ENCODE measurements at places on chromosomes 7 and 10.
A peak's percentile ranks its signal among the peaks of the same experiment; 100 is the strongest.

DNA sequence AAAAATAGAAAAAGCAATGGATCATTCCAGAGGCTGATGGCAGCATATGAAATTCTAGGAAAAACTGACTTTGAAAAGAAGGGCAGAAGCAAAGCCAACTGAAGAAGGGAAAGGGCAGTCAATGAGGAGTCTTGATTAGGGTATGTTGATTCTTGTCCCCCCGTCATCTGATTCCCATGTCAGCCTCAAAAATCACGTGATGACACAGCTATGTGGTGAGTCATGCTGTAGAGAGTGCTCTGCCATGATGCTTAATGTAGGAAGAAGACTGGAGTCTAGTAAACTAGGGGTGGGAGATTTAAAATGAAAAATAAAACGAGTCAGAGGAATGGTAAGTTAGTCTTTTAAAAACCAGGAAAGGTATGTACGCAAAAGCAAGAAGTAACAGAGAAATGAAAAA, 3.9 kb upstream of the POU6F2 start:
- no peak for DNase-seq

DNA sequence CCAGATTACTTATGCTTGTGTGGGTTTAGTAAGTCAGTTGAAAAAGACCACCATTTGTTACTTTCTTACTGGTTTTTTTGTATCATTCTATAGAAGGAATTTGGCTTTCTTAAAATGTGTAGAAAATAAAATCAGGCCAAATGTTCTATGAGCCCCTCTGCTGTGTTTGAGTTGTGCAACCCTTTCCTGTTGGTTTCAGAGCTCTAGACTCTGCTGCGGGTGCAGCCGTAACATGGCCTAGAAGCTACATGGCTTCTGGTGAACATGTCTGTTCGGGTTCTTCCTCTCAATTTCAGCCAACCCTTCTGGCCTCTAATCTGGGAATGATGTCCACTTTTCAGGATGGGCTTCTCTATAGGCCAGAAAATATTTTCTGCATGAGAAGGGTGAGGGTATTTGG, 56.6 kb upstream of the RAB18 start:
- no peak for DNase-seq

DNA sequence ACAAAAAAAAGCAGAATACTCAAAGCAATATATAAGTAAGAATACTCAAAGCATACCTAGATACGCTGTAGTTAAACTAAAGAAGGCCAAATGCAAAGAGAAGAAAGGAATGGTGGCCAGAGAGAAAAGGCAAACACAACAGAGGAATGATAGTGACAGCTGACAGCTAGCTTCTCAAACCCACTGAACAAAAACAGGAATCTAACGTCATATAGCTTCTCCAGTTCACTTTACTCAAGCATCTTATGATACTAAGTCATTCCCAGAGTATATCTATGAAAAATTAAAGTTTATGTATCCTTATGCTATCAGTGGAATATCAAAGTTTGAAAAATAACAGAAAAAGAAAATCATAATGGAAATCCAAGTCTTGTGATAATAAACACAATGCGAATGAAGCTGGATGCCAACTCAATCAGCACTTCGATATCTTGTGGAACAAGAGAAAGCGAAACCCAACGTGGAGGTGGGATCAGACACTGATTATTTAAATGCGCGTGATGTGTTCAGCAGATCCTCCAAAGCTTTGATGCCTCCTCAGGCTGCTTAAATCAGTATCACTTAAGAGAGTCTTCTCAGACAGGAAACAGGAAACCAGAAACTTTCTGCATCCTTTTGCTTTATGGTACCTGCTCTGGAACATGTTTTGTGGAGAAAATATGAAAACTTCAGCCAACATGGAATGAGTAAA, 102.8 kb downstream of the PIP4K2A start:
- no peak for DNase-seq

GRCh38 chr10:85604136-85604725, 762.4 kb downstream of the GRID1 start:
- DNase-seq: no peak

DNA sequence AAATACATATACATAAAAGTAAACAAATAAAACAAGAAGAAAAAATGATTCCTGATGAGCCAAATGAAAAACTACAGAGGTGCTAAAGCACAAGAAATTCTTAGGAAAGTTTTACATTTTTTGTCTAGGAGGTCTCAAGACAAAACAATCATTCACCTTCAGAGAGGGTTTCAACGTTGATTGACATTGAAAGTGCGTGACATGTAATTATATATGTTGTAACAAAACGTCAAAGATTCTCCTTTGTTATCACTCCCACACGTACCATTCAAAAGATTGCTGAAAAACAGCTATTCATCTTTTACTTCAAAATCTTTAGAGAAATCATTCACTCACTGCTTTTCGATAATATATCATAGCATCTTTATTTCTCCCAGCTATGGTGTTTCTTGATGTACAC, 375.9 kb downstream of the NEBL start:
- DNase-seq: no peak

GRCh38 chr10:130513686-130514476, 377.7 kb downstream of the GLRX3 start:
- no peak for DNase-seq

GRCh38 chr10:53005612-53006345, 233.2 kb upstream of the MBL2 start:
- DNase-seq: no peak

- peak; percentile 34 for DNase-seq
Observed at GRCh38 chr7:77199013-77199966, at the start of gene FGL2. TSS of gene FGL2 (minus strand) at chr7:77199819. CDS start at chr7:77199793, 26 bp downstream.
